GM04504 (cell line): ENCODE measurements at places on chromosomes 6 and 20.
A peak's percentile ranks its signal among the peaks of the same experiment; 100 is the strongest.

DNA sequence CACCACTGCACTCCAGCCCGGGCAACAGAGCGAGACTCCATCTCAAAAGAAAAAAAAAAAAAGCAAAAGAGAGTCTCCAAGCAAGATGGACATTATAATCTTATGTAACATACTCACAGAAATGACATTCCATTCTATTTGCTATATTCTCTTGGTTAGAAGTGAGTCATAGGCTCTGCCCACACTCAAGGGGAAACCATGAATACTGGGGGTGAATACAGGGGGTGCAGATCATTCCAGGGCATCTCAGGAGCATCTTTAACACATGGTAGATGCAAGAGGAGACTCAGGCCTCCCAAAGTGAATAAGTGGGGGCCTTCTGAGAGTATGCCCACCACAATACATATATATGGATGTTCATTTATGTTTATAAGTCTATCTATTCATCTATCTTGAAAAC, 18.3 kb upstream of the RANBP9 start:
- no peak for DNase-seq

DNA sequence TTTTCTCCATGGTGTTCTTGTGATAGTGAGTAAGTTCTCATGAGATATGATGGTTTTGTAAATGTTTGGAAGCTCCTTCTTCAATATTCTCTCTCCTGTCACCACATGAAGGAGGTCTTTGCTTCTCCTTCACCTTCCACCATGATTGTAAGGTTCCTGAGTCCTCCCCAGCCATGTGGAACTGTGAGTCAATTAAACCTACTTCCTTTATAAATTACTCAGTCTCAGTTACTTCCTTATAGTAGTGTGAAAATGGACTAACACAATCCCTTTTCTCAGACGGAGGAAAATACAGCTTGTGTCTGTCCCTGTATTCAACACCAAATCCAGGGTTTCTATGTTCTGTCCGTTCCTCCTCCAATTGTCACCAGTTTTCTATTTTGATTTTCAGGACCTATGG, 181.0 kb downstream of the ALDH8A1 start:
- DNase-seq, result no peak

DNA sequence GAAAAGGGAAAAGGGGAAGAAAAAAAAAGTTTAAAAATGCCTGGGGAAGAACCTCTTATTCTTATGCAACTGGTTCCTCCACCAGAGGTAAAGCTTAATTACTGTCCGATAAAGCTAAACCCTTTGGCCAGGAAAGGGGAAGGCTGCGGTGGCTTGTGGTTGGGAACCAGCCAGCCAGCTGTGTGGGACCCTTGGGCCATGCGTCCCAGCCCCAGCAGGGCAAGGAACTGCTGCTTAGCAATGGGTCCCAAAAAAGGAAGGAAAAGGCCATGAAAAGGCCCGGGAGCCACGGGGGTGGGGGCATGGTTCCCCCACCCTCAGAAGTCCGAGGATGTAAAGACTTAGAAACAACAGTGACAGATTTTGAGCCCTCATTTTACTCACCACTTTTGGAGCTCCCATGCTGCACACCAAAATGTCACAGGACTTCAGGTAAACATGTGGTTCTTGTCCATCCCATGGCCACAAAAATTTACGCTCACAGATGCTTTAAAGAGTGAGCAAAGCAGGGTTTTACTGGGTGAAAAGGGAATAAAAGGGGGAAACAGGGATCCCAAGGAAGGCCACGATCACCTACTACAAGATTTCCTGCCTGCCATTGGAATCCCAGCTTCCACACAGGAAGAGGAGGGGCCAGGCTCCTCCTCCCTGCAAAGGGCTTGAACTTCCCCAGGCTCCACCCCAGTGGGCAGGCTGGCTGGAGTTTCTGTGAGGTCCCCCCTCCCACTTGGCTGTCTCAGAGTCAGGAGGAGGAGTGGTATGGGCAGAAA, 1234.7 kb upstream of the GJE1 start:
- no peak for DNase-seq

GRCh38 chr20:19758133-19758500, at the start of gene RIN2:
Gene RIN2 (plus strand): TSS chr20:19758258. CDS start chr20:19889602, 131,344 bp downstream.
- no peak for DNase-seq

- DNase-seq, result no peak
Observed at GRCh38 chr6:24440897-24441598, 38.3 kb downstream of the MRS2 start.

- DNase-seq, result no peak
Observed at GRCh38 chr6:140269591-140270165, 895.2 kb upstream of the CITED2 start.

DNA sequence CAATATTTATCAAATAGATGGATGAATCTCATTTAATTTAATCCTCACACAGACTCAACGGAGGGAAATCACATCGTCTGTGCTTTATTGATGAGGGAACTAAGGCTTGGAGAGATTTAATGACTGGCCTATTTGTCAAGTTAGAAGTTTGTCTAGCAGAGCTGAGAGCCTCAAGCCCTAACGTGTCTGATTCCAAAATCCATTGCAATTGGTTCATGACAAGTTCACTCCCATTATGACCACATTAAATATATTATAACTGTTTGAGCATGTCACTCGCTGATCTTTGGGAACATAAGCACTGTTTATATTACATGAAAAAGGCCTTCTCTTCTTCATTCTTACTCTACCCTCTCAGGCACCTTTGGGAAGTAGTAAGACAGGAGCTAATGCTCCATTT, 89.4 kb upstream of the SIRPA start:
- DNase-seq, result no peak

- DNase-seq, result peak; percentile 31
Observed at GRCh38 chr6:35496841-35497570, at the start of gene TEAD3. Gene TEAD3 (minus strand): TSS chr6:35497079.

DNA sequence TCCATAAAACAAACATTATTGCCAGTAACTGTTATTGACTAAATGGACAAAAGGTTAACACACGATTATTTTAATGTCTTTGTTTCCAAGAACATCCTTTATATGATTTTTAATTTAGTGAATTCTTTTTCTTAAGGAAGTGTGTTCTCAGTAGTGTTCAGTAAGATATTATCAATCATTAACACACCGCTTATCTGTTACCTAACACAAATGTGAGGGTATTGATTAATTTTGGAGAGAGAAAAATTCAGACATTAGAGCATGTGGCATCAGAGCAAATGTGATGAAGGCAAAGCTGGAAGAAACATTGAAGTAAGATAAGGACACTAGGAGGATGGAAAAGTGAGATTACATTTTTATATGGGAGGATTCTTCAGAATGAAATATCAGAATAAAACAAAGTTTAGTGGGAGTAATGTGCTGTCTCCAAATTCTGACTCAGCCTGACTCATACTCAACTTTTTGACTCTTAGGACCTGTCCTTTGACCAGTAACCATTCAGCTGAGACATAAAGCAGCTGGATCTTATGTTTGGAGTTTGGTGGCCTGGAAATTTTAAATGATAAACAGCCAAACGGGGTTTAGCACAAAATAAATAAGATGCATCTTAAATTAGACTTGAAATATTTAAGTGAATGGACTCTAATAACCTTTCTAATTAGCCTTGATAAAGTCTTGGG, 348.6 kb downstream of the CD109 start:
- DNase-seq, result peak; percentile 23

- no peak for DNase-seq
Observed at GRCh38 chr20:48098099-48098498, 312.8 kb upstream of the SULF2 start.

DNA sequence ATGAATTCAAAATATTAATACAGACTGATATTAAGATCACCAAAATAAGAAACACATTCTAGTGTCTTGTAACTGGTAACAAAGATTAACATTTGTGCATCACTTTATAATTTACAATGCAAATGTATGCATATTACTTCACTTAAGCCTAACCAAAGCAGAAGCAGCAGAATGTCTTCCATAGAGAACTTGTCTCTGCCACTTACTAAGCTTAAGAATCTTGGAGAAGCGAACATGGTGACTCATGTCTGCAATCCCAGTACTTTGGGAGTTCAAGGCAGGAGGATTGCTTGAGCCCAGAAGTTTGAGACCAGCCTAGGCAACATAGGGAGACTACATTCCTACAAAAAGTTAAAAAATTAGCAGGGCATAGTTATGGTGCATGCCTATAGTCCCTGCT, 18.8 kb downstream of the AK9 start:
- no peak for DNase-seq

DNA sequence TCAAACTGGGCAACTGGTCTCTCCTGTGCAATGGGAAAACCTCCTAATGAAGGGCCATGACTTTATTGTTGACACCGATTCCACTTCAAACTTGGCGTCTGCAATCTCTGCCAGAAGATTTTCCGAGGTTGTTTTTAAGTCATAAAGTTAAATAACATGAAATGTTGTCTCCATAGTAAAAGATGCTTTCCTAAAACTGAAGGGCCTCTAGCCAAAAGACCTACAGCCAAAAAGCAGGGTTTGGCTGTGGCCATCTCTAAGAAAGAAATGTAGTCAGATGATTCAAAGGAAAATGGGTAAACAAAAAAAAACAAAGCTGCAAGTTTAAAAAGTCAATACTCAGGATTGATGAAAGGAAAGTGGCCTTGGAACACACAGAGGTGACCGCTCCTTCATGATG, 14.1 kb downstream of the CD93 start:
- no peak for DNase-seq

DNA sequence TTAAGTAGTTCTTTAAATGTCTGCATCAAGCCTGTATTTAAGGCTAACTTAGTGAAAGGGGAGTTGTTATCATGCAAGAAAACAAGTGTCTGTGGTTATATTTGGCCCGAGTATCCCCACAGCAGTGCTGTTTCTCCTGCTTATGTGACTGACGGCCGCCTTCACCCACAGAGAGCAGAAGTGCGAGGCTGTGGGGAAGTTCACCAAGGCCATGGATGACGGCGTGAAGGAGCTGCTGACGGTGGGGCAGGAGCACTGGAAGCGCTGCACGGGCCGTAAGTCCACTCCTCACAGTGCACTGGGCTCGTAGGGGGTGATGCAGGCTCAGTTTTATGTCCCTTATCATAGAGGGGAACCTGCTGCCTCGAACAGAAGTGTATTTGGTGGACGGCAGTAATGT, 53.2 kb upstream of the SYNJ2 start:
- no peak for DNase-seq

DNA sequence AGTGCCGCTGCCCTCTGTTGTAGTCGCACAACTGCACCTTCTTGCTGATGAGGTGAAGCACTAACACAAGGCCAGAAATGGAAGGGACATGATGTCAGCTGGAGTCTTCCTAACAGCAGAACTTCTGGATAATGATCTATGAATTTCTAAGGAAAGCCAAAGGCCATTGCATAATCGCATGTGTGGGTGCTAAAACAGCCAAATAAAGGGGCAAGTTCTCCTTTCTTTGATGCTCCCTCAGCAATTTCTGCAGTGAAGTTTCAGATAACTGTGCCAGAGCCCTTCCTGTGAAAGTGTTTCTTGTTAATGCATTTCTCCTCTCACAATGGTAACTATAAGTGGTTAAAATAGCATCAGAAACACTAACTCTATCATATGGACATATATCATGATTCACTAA, 8.0 kb upstream of the F13A1 start:
- no peak for DNase-seq

DNA sequence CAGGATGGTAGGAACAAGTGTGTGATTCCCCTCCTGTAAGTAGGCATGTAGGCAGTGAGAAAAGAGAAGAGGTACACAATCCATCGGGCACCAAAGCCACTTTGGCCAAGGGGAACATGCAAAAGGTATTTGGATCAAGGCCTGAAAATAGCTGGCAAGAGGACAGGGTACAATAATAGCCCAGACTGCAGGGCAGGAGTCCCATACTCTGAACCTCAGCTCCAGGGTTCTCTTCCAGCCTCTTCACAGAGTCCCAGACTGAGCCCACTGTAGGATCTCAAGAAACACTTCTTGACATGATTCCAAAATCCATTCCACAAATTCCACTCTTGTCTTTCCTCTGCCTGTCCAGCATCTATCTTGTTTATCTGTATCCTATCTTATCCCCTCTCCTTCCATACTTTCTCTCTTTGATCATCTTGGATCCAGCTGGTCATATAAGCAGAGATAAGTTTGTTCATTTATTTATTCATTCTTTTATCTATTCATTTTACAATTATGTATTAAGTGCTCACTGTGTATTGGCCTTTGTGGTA, 19.7 kb downstream of the ACSS2 start:
- DNase-seq, result no peak

- DNase-seq, result no peak
Observed at GRCh38 chr20:37351689-37352607, 6.0 kb downstream of the SRC start.

- no peak for DNase-seq
Observed at GRCh38 chr20:61812121-61812844, 253.4 kb downstream of the TAF4 start.

GRCh38 chr6:68635412-68635705, 277 bp downstream of the ADGRB3 start:
- no peak for DNase-seq

- DNase-seq, result no peak
Observed at GRCh38 chr6:145829102-145829501, 14.5 kb upstream of the FBXO30 start.

DNA sequence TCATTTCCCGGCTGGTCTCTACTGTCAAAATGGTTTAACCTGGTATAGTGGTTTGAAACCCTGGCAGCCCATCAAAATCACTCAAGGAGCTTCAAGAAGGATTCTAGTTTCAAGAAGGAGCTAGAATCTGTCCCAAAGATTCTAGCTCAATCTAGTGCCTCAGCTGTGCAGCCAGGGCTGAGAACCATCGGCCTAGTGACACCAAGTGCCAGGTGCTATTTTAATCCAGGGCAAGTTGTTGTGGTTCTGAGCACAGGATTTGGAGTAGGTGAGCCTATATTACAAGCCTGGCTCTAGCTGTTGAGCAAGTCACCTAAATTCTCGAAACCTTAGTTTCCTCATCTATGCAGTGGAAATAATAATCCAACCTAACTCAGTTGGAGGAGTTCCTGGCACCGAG, 3.7 kb downstream of the MOCS1 start:
- no peak for DNase-seq

DNA sequence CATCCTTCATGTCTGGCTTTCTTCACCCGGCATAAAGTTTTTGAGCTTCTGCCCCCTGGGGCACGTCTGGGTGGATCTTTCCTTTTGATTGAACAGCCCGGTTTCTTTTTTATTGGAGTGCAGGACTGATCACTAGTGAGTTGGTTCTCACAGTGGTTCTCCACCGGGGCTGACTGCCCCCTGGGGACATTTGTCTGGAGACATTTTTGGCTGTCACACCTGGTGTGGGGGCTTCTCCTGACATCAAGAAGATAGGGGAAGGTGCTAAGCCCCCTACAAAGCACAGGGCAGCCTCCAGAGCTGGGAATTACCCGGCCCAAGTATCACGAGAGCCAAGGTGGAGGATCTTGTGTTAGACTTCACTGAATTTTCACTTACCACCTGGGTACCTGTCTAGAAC, 25.7 kb upstream of the IRF4 start:
- DNase-seq, result no peak

DNA sequence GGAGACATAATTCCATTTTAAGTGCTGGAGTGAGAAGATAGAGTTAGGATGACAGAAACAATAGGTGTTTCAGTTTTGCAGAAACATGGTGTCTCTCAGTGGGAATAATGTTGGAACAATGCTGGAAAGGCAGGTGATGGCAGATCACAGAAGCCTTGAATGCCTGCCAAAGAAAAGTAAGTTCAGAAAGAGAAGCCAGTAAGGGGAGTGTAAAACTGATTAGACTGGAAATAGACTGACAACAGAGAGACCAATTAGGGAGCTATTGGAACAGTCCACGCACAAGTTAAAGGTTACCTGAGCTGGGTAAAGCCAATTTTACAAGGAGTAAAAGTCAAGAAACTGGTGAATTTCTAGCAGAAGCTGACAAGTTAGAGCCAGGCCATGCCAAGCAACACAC, 142.9 kb downstream of the TFAP2A start:
- no peak for DNase-seq
